ENCODE measurements at places on chromosomes 6 and 20.

GRCh38 chr6:129008591-129008990 is 125.7 kb downstream of the LAMA2 start:
- DNase-seq, result no peak

- DNase-seq, result no peak
These were observed 266.7 kb upstream of the FOXQ1 start for GRCh38 chr6:1045239-1045638.

DNA sequence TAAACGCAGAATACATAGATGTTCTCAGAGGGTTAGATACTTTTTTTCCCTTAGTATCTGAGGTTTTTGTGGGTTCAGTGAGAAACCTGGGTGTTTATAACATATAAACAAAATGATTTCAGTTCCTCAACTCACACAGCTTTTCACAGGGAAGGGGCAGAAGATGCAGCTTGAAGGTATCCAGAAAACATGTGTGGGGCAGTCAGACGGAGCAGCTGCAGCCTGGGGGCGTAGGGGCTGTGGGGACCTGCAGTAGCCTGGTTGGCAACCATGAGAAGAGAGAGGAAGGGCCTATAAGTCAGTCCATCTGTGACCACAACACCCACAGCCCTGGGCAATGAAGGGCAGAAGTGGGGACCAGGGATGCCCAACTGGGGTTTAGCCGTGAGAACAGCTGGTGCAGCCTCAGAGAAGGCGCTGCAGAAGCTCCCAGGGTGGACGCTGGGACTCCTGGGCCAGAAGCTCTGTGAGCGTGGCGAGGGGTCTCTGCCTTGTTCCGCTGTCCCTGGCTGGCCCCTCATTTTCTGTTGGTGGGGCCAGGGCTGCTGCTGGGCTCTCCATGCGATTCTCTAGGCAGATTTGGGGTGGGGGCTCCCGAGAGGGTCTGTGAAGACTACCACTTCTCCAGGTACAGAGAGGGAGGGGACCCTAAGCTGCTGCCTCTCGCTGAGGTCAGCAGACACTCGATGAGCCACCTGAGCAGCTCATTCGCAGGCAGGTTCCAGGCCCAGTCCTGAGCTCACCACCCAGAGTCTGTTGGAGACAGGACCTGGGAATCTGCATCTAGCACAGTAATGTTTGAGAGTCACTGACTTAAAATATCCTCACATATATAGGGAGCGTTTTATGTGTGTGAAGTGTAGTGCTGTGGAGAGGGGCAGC is 181.2 kb downstream of the ZDHHC14 start:
- no peak for DNase-seq

- no peak for DNase-seq
These were observed 17.6 kb downstream of the ZHX3 start for GRCh38 chr20:41299899-41300298.

GRCh38 chr6:167481307-167481926 is 156.5 kb downstream of the TTLL2 start:
- DNase-seq, result no peak

DNA sequence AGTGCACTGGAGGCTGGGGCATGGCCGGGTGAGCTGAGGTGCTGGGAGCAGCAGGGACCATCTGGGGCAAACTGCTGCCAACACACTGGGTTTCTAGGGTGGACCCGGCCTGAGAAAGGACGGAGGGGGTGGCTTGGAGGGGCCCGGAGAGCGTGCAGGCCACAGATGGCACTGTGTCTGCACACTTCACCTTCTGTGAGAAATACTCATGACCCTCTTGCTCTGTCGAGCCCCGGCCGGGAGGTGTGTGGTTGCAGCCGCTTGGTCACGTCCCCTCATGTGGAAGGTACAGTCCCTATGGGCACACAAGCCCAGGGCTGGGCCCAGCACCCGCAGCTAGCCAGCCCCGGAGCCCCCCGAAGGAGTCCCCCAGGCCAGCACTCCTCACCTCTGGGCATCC is 59.7 kb downstream of the RBM38 start:
- DNase-seq, result no peak

GRCh38 chr6:48061265-48061990 is 49.6 kb downstream of the PTCHD4 start:
- DNase-seq, result no peak

GRCh38 chr20:63498960-63499337 is at the start of gene EEF1A2:
Gene EEF1A2, minus strand, starts transcription at chr20:63499083. Its CDS starts 1,320 bp downstream, at chr20:63497763.
- no peak for DNase-seq

DNA sequence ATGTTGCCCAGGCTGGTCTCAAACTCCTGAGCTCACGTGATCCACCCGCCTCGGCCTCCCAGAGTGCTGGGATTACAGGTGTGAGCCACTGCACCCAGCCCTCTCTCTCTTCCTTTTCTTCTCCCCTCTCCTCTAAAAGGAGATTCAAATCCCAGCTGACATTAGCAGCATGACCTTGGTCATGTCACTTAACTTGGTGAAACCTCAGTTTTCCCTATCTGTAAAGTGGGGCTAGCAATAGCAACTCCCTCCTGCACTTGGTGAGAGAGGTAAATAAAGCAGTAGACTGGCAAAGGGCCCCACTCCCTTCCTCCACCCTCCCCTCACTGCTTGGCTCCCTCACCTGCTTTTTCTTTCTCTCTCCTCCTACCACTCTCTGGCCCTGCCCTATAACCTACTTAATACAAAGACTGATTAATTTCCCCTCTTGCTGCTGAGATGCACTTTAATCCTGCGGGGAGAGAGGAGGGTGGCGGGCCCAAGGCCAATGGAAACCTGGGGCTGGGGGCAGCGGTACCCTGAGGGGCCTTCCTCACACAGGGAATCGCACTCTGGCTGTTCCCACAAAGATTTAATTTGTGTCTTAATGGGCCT is 54.2 kb upstream of the ZFAND3 start:
- DNase-seq, result no peak

- no peak for DNase-seq
These were observed 10.3 kb downstream of the SLC2A4RG start for GRCh38 chr20:63749597-63750508.

DNA sequence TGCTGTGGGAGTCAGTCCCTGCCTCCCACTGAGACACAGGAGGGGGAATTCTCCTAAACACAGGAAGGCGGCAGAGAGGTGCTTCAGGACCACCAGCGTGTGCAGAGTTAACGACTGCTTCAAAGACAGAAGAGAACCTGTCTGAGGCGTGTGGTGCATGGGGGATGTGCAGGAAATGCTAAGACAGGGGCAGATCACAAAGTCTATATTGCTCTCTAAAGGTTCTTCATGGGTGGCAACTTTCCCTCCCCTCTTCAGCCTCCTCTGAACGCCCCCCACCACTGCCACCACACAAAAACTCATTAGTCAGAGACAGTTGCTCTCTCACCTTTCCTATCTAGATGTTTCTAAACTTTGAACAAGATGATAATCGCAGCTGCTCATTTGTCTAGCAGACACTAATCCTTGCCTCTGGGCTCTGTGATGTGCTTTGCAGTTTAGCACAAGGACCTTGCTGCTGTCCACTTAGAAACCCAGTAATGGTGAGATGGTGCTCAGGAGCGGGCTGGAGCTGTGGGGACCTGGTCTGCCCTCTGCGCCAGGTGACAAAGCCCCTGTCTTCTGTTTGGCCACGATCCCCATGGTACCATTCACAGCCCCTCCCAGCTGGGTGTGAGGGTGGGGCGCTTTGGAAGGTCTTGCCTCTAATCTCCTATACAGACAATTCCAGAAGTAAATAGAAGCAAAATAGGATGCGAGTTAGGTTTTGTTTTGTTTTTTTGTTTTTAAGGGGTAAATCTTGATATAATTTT is 219.6 kb downstream of the NRN1 start:
- no peak for DNase-seq

DNA sequence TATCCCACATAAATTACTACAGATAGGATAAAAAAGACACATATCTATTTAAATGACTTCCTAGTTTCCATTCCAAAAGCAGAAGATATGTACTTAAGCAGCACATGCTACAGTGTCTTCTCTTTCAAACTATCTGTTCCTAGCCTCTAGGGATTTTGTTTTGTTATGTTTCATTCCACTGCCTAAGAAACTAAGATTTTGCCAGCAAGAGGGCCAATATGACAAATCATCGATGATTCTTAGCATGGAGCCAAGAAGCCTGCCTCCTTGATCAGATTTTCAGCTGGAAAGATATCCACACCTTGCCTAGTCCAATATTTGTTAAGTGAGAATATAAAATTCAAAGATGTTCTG is 7.0 kb downstream of the SNX5 start:
- DNase-seq, result no peak

GRCh38 chr6:52514514-52514913 is 62.3 kb downstream of the TRAM2 start:
- DNase-seq, result no peak

DNA sequence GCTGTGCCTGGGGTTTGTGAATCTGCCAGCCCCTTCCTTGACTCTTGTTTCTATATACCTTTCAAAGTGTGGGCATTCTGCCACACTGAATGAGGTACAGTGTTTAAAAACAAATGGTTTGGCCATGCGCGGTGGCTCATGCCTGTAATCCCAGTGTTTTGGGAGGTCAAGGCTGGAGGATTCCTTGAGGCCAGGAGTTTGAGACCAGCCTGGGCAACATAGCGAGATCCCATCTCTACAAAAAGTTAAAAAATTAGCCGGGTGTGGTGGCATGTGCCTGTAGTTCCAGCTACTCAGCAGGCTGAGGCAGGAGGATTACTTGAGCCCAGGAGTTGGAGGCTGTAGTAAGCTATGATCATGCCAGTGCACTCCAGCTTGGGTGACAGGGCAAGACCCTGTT is 5.8 kb downstream of the FAM83D start:
- DNase-seq, result no peak
